ENCODE measurements at places on chromosomes 13 and 19.
A peak's percentile ranks its signal among the peaks of the same experiment; 100 is the strongest.

DNA sequence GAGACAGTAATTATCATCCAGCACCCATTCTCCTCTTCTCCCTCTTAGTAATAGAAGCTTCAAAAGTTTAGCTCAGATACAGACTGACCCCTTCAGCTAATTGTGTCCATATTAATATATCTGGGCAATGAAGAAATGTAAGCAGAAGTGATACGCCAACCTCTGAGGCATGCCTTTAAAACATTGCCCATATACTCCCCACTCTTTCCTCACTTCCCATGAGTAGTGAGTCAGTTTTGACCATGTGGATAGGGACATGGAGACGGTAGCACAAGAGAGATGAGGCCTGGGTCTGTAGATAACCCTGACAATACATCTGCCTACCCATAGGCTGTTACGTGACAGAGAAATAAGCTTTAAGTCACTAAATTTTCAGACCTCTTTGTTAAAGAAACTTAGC is 147.6 kb downstream of the KCTD12 start:
- DNase-seq, result no peak

DNA sequence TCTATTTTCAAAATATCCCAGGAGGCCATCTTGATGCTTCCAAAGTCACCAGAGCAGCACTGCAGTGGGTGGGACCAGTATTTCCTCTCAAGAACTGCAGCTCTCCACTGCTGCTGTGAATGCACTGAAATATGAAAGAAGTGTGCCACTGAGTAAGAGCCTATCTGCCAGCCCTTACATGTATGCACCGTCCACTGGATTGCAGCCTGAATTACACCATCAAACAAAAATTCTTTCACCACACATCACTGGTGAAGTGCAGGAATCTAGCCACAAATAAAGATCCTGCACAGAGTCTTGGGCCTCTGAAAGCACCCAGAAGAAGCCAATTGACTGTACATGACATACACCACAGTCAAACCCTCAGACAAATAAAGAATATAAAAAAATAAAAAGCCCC is 249.0 kb downstream of the LHFPL6 start:
- DNase-seq, result no peak

- DNase-seq, result no peak
Measured at GRCh38 chr13:96636001-96636709, 358.1 kb downstream of the OXGR1 start.

DNA sequence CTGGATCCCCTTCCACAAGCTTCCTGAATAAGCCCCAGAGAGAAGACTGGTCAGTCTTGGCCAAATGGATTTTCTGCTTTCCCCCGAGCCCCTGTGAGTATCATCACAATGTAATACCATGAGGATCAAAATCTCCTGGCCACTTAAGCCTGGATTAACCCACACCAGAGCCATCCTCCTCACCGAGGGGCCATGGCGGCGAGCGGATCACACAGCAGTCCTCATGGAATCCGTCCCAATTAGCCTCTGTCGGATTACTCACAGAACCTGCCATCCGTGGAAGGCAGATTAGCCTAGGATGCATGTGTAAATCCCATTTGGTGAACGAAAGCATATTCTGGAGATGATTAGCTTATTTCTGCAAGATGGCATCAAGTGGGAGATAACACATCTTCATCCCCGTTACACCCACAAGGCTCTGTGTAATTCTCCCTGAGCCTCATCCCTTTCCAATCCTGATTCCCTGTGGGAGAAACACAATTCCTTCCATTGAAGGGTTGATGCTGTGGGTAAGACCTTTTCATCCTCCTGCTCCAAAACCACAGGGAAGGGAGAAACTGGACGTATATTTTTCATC is 42.5 kb downstream of the GNG7 start:
- no peak for DNase-seq

DNA sequence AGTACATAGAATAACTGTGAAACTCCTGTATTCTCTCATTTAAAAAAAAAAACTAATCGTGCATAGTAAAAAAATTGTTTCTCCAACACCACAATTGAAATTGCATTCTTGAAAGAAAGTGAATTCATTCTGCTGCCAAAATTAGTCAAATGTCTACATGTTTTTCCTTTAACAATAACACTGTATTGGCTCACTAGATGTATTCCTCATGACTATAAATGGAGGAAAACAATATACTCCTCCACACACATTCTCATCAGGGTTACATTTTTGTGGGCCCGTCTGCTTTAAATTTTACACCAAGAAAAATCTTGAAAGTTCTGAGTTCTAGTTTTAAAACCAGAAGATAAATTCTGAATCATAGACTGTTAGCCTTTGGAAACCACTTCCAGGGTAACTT is 233.6 kb downstream of the KLF12 start:
- no peak for DNase-seq

- DNase-seq, result no peak
Measured at GRCh38 chr13:76745261-76746200, 140.7 kb downstream of the KCTD12 start.

DNA sequence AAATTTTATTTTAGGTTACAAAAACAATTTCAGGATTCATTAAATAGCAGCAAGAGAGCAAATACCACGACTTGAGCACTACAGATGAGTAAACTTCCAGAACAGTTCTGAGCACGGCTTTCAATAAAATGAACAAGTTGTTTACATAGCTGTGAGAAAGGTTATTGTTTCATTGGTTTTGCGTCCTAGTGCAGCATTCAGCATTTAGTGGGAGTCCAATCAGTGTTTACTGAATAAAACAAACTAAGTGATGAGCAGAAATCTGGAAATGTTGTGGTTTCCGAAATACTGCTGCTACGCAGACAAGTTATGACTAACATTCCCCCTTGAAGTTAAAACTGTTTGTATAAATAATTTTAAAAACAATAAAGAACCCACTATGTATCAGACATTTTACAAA is 251.5 kb upstream of the STARD13 start:
- no peak for DNase-seq

GRCh38 chr13:66415444-66415843 is 814.7 kb downstream of the PCDH9 start:
- no peak for DNase-seq

DNA sequence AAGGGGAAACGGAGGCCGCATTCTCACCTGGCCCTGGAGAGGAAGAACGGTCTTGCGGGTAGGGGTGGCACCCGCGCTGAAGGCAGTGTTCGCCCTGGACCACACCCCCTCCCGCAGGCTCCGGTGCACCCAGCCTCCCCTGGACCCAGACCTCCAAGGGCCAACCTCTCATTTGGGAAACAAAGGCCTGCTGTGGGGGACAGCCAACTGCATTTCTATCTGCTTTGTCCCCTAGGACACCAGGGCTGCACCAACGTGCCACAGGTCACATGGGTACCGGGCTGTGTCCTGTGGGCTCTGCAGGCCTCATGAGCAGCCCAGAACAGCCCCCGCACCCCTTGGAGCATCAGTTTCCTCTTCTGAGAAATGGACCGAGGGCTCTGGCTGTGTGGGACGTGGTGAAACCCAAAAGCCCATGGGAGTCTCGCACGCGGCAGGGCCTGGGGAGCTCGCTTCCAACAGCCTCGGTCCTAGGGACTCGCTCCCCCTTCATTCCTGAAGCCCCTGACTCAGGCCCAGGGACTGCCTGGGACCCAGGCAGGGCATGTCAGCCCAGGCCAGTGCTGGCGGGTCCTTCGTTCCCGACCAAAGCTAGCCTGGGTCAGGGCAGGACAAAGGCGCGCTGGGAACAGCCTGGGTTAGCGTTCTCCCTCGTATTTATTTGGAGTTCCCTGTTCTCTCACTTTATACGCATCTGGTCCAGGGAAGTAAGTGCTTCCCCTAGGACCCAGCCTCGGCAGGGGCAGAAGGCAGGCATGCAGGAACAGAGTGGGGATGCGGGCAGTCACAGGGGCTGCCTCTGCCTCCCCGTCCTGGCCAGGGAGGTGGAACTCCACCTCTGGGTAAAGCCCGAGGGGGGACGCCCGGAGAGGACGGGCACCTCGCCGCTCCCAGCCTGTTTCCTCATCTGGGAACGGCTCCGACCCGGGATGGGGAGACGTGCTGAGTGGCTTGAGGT is 4.6 kb downstream of the TCF3 start:
- DNase-seq, result no peak

DNA sequence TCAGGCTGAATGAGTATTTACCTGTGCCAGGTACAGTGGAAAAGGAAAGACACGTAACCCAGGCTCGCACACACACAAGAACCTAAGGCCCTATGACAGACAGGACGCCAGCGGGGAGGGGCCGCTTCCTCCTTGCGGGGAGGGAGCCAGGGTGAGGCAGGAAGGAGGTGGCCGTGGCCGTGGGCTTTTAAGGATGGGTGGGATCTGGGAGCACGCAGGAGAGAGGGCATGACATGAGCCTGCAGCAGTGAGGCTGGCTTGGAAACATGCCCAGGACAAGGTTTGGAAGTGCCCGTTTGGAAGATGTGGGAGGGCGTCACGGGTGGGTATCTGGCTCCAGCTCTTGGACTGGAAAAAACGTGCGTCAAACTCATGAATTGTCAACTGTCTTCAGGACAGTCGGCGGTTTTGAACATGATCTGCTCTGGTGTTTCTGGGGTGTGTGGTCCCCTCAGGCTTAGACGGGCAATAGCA is 20.1 kb downstream of the SH3GL1 start:
- DNase-seq, result peak; percentile 73

- DNase-seq, result no peak
Measured at GRCh38 chr19:3368848-3369336, 2.5 kb downstream of the NFIC start.

GRCh38 chr19:49983645-49984229 is 22.8 kb upstream of the SIGLEC11 start:
- peak; percentile 78 for DNase-seq

- peak; percentile 58 for DNase-seq
Measured at GRCh38 chr19:49689133-49690078, at the start of gene ADM5. ADM5 (plus strand) TSS chr19:49689594; CDS start chr19:49689838, 244 bp downstream.

DNA sequence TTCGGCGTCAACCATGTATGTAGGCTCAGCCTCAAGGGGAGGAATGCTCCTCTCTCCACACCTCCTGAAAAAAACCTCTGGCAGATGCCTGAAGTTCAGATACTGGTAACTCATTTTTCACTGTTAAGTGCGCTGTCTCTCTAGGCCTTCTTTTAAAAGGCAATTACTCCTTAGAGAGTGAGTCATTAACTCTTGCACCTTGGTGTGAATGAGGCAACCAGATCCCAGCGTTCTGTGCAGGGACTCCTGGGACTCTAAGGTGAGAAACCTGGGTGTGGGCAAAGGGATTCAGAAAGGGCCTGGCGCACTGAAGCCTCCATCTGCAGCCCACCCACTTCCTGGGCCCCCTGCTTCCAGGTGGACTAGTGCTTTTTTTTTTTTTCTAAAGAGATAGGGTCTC is 71.7 kb downstream of the SIAH3 start:
- no peak for DNase-seq

- DNase-seq, result no peak
Measured at GRCh38 chr13:74569251-74569650, 435.0 kb upstream of the KLF12 start.

DNA sequence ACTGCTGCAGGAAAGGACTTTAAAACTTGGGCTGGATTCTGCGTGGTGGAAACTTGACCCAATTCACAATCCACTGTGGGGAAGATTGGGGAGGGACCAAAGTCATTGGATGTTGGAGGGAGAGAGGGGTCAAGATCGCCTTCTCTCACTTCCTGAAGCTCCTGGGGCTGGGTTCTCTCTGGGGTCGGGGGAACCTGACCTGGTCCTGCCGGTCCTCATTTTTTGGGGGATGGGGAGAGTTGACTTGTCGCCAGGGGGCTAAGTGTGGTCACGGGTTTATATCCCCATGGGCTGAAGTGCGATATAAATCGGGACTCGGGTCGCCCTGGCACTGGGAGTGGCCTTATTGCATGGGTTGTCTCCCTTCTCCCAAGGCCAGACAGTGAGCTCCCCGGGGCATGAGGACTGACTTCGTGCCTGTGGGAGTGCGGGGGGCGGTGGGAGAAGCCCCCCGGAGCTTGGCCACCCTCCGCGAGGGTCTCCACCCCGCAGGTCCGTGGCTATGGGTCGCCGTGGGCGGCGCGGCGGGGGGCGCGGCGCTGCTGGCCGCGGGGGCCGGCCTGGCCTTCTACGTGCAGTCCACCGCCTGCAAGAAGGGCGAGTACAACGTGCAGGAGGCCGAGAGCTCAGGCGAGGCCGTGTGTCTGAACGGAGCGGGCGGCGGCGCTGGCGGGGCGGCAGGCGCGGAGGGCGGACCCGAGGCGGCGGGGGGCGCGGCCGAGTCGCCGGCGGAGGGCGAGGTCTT is 6.3 kb downstream of the ICAM5 start:
- DNase-seq, result no peak

- no peak for DNase-seq
Measured at GRCh38 chr13:24385902-24386301, 76.5 kb downstream of the C1QTNF9 start.

- DNase-seq, result no peak
Measured at GRCh38 chr13:101309014-101309619, 107.2 kb downstream of the NALCN start.

DNA sequence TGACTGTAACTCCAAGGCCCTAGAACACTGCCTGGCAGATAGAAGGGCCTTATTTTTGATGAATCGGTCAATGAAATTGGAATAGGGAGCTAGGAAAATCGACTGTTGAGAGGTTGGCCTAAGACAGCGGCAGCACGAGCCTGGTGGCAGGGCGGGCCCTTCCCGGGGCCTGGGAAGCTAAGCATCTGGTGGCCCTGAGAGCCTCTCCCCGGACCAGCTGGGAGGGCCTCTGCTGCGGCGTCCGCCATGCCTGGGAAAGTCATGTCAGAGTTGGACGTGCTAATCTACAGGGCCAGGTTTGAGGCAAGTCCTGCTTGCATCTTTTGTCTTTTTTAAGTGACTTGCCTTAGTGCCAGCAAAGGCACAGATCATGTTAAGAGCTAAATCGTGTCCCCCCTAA is 11.2 kb upstream of the GPR12 start:
- no peak for DNase-seq

DNA sequence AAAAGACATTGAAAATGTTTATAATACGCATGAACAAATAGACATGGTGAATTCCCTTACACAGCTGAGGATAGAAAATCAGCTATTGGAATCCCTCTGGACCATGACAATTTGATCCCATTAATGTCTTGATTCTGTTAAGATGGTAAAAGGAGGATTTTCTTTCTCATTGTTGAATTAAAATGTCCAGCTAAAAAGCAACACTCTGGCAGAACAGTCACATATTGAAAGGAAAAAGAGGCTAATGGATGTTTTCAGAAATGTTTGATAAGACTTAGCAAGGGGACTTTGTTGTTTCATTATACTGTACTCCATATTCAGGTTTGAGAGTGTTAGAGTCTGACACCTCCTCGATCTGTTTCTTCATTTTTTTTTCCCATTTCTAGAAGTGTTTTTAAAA is 296.0 kb downstream of the OLFM4 start:
- no peak for DNase-seq
